NCI-H1092 treated with DMSO at 0.1 percent for 48 hours (cell line): ENCODE measurements at places on chromosomes 4 and X.

DNA sequence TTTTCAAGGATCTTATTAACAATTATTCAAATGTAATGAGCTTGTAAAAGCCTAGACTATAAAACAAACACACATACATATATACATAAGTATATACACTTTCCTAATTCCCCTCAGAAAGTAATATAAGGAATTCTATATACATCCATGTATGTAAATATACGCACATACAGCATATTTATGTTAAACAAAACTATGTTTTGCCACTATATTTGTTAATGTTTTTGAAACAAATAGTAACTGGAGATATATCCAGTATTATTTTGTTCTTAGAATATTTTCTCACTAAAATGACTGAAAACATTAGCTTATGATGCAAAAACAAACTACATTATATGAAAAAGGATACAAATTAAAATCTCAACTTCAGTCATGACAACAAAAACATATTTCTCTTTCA lies 85.1 kb downstream of the FBXO8 start:
- no peak for DNase-seq

GRCh38 chr4:79212311-79212710 lies 113.5 kb downstream of the NAA11 start:
- DNase-seq, result no peak

GRCh38 chr4:62250100-62250499 lies 1050.0 kb downstream of the ADGRL3 start:
- DNase-seq, result no peak

- DNase-seq, result no peak
These were observed 2156.4 kb downstream of the PCDH7 start for GRCh38 chr4:32876546-32876945.

DNA sequence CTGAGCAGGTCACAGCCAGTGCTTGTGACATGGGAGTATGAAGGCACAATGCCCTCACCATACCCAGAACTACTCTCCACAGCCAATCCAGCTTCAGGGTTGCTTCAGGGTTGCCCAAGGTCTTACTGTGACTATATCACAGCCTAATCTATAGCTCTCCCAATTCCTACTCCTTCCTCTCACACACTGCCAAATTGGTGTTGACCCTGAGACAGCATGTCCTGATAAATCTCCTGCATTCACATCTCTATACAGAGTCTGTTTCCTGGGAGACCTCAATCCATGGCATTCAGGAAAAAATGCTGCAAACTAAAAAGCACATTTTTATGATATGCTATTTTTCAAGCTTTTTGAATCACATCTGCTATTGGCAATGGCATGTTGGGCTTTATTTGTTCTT lies 456.7 kb downstream of the GRID2 start:
- DNase-seq, result no peak

DNA sequence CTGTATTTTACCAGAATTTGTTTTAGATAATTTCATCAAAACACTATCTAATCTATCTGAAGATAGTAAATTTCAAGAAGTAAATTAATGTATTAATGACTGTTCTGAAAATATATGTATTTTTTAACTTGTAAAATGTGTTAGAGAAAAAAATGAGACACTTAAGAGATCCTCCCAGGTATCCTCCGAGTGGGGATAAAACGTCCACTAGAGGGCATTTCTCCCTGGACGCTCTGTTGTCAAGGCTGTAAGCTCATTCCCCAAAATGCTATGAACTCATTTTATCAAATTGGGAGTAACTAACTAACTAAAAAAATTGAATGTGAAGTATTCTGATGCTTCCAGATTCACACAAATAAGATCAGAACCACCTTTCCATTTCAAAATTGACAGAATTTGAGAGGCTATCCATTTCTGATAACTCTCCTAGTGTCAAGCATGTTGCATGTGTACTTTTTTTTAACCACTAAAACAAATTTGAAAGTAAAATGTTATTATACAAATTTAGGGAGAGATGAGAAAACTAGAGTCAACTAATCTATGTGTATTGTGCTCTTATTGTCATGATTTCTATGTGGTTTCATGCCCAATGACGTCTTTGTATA lies 337.3 kb upstream of the HS3ST1 start:
- no peak for DNase-seq

DNA sequence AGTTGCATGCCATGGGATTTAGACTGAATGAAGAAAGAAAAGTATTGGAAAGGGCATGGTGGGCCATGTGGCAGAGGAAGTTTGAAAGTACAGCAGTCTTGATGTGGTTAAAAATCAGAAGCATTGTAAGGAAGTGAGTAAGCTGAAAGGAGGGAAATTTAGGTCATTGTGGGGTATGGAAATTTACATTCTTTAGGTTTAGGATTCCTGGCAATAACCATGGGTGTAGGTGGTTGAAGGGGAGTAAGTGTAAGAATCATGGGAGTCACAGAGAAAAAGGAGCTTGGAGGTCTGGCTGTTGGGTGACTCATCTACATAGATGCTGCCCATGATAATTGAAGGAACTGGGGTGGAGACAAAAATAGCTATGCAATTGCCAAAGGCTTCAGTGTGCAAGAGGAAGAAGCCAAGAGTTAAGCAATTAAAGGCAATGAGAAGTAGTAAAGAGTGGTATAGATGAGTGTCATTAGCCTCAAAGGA lies 243.8 kb upstream of the LDB2 start:
- no peak for DNase-seq

DNA sequence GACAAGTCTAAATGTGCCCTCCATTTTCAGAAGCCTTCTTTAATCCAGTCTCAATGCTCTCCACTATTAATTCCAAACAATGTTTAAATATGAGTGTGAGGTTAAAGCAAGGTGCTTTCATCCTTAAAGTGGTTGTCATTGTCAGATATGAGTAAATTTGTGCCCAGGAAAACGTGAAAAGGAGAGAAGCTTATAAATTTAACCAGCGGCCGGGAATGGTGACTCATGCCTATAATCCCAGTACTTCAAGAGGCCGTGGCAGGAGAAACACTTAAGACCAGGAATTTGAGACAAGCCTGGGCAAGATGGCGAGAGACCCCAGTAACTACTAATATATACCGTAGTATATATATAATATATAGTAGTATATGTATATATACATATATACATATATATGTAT lies 270.0 kb downstream of the ARHGAP24 start:
- DNase-seq, result no peak

GRCh38 chrX:57119416-57119815 lies 1.9 kb downstream of the SPIN2B start:
- no peak for DNase-seq

- peak; percentile 6 for DNase-seq
These were observed 155.2 kb downstream of the ZNF330 start for GRCh38 chr4:141375855-141376254.

GRCh38 chr4:91630764-91631163 lies 673.0 kb upstream of the GRID2 start:
- no peak for DNase-seq

DNA sequence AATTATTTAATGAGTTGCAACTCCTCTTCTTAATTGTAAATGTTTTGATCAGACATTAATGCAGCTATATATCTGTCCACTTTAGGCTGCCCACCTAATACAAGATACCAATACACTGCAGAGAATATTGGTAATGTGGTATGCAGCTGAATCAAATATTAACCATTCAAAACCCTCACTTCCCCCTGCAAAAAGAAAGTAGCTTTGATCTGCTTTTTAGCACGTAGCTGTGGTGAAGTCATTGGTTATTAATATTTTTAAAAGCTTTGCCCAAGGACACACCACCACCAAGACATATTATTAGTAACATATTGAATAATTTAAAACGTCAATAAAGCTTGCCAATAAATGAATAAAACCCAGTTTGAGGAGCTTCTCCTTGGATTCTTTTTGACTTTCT lies 28.6 kb upstream of the CYP2U1 start:
- DNase-seq, result no peak

DNA sequence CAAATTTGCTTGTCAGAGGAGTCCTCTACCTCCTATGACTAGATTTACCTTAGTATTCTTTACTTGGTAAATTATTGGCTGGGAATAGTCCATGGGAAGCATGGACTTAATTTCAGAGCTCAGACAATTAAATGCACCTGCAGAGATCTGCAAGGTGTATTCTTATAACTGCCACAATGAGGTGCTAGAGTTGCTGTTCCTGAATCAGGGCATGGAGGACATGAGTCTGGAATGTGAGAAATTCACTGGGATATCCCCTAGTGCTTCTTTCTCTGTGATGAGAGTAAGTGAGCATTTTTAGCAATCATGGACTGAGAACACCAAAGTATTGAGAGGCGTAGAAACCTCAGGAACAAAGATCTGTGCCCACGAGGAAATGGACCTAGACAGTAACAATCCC lies 32.9 kb upstream of the GRID2 start:
- no peak for DNase-seq

- no peak for DNase-seq
These were observed 335.8 kb upstream of the SFRP2 start for GRCh38 chr4:154124539-154125255.

- no peak for DNase-seq
These were observed 192.5 kb upstream of the ADAMTS3 start for GRCh38 chr4:72761368-72762038.

- DNase-seq, result no peak
These were observed 5.9 kb downstream of the EMCN start for GRCh38 chr4:100511896-100512295.

DNA sequence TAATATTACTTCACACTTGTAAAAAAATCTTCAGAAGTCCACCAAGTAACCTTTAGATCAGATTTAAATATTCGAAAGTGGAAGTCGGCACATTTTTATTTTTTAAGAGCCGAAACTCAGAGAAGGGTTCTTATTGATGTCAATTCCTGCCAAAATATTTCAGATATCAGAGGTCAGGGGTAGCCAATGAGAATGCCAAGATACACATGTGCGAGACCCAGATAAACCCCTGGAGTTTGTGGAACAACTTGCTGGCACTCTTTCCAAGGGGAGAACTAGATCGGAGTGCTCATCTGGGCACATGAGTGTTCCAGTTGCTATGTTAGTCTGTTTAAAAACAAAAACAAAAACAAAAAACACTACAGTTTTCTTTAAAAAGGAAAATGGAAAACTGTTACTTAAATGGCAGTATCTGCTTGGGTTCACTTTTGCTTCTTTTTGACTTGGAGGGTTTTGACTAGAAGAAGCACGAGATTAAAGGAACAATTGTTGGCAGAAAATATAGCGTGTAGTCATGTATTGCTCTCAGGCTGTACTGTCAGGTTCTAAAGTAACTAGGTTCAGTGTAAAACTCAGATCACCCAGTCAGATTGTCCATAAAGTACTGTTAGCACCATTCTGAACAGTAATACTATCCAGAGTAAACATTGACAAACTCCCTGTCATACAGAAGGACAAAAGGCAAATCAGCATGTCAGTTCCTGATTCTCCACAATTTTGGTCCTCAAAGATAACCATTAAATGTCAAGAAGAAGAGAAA lies 188.0 kb upstream of the PACRGL start:
- DNase-seq, result peak; percentile 93

GRCh38 chr4:157564218-157564617 lies 343.7 kb downstream of the GRIA2 start:
- no peak for DNase-seq

- DNase-seq, result no peak
These were observed 136.5 kb downstream of the RNF150 start for GRCh38 chr4:140996766-140997165.

- DNase-seq, result no peak
These were observed 42.5 kb upstream of the ANTXR2 start for GRCh38 chr4:80115368-80116181.

DNA sequence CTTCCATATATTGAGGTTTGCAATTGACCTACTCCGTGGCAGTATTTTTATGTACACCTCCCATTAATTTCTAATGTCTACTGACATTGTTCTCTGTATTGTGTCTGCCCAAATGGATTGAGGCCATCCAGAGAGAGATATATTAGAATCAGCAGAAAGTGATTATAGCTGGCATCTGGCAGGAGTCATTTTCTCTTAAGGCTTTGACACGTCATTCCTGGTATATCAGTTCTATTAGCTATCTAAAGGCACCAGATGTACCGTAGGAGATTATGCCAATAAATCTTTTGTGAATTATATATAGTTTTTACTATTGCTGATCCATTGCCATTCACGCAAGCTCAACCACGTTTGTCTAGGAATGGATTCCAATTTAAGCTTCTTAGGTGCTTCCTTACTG lies 1026.4 kb upstream of the IGFBP7 start:
- DNase-seq, result no peak

GRCh38 chrX:81195712-81196111 lies 6.0 kb downstream of the HMGN5 start:
- DNase-seq, result peak; percentile 35

DNA sequence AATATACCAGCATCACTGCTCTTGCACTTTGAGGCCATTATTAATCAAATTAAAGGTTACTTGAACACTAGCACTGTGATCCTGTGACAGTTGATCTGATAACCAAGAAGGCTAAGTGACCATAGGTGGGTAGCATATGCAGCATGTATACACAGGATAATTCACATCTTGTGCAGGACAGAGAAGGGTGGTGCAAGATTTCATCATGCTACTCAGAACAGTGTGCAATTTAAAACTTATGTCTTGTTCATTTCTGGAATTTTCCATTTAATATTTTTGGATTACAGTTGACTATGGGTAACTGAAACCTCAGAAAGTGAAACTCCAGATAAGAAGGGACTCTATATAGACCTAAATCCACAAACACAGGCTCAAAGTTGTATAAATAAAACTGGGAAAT lies 78.2 kb upstream of the PDE5A start:
- DNase-seq, result no peak

- DNase-seq, result no peak
These were observed 53.8 kb downstream of the PACRGL start for GRCh38 chr4:20754036-20754435.

DNA sequence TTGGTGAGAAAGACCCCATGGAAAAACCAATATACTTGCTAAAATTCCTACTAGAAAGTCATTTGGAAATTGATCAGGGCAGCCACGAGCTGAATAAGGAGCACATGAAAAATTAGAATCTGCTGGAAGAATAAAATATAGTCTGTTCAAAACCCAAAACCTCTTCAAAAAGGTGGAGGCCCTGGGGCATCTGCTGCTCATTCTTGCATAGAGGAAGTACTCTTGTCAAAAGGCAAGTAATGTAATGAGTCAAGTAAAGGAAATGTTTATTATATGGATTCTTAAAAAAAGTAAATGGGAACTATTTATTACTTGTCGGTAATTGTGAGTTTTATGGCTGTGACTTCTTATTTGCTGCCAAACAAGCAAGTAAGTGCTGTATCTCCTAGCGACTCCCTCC lies 109.5 kb downstream of the GK start:
- no peak for DNase-seq

- peak; percentile 46 for DNase-seq
These were observed 51.0 kb downstream of the GUCY1B1 start for GRCh38 chr4:155809835-155810234.

DNA sequence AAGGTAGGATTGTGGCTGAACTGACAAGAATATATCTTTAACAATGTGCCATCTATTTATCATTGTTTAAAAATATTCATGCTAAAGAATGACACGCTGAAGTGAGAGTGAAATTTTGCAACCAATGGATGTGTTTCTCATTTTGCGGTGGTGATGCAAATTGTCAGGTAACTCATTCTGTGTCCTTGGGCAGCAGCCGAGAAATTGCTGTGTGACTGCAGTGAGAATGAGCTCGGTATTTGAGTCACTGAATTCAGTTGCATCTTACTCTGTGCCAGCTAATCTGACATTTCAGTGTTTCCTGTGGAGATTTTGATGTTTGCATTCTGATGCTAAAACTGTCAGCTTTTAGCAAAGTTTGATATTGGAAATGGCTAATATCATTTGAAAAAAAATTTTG lies 28.1 kb downstream of the MCUB start:
- DNase-seq, result no peak

GRCh38 chr4:140372751-140373327 lies 607 bp upstream of the SCOC start:
- peak; percentile 73 for DNase-seq

GRCh38 chrX:138710866-138711341 lies 613 bp downstream of the FGF13 start:
- DNase-seq, result no peak
